GM06990 (cell line): ENCODE measurements at places on chromosomes 5 and 9.
A peak's percentile ranks its signal among the peaks of the same experiment; 100 is the strongest.

- DNase-seq = peak; percentile 12
Measured at GRCh38 chr9:105259731-105260612, 15.5 kb downstream of the SLC44A1 start.

- no peak for DNase-seq
Measured at GRCh38 chr5:156420665-156421064, 93.7 kb downstream of the SGCD start.

DNA sequence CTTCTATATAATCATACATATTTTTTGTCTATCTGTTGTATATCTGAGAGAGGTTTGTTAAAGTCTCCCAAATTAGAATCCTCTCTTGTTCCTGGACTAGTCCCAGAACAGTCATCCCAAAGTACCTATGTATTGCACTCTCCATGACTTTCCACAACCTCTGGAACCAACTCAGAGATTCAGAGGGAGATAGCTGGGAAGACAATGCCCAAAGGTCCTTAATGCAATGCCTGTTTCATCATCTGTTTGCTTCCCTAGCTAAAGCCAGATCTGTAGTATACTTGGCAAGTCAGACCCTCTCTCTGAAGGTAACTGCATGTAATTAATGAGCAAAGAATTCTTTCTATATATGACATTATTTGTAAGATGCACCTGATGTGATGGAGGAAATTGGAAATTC, 89.4 kb downstream of the ZNF474 start:
- DNase-seq = no peak

DNA sequence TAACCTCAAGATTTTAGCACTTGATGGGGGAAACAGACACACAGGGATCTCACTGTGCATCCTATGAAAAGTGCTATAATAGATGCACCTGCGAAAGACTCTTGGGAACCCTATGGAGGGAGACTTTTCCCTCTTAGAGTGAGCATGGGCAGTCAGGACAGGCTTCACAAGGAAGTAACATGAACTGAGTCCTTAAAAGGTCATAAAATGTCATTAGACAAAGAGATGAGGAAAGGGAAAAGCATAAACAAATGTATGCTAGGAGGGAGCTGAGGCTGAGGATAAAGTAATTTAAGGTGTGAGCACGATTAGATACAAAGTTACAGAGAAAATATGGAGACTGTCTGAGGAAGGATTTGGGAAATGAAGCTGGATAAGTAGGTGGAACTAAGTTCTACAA, 60.6 kb upstream of the MIER3 start:
- DNase-seq = no peak

GRCh38 chr5:89181546-89181945, 298.6 kb upstream of the MEF2C start:
- no peak for DNase-seq

DNA sequence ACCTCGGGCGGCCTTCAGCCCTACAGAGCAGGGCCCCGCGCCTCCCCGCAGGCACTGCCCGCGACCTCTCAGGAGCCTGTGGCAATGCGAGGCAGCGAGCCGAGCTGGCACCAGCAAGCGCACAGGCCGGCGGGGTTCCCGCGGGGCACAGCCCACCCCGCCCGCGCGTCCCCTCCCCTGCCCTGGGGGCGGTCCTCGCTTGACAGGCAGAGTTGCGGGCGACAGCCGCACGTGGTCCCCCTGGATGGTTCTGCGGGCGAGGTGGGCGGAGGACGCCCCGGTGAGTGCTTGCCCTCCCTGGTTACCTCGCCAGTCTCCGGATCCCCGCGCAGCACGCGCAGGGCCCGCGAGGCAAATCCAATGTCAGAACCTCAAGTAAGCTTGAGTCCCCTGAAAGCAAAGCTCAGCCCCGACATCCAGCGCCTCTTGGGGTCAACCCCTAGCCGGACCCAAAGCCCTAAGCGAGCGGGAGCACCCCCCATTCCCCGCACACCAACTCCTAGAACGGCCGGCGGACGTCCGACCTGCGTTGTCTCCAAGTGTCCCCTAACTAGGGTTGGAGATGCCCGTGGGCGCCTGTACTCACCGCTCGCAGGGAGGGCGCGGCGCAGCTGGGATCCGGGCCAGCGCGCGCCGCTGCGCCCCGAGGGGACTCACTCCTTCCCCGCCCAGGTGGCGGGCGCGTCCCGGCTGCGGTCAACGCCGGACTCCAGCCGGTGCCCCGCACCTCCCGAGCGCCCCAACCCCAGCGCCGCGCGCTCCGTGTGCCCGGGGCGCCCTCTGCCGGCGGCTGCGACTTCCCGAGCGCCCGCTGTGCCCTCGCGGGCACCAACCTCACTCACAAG, at the start of gene DRD1:
DRD1 (minus strand) TSS at position 123 of the 845 bp plus-strand sequence. CDS start 1,083 bp downstream, outside the sequence.
- peak; percentile 38 for DNase-seq

DNA sequence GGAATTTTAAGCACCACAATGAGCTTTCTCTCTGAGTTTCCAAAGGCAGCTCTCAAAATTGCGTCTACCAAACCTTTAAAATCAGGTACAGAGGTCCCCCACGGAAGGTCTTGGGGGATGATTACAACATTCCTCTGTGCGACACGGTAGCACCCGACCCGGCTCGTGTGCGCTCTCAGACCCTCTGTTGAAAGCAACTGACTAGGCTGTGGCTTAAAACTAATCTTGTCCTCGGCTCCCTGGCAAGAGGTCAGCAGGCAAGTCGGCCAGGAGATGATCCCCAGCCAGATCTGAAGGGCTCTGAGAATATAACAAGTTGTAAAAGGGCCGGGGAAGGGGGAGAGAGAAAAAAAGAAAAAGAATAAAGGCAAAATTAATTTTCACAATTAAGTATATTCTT, 92.6 kb upstream of the LMX1B start:
- DNase-seq = no peak

DNA sequence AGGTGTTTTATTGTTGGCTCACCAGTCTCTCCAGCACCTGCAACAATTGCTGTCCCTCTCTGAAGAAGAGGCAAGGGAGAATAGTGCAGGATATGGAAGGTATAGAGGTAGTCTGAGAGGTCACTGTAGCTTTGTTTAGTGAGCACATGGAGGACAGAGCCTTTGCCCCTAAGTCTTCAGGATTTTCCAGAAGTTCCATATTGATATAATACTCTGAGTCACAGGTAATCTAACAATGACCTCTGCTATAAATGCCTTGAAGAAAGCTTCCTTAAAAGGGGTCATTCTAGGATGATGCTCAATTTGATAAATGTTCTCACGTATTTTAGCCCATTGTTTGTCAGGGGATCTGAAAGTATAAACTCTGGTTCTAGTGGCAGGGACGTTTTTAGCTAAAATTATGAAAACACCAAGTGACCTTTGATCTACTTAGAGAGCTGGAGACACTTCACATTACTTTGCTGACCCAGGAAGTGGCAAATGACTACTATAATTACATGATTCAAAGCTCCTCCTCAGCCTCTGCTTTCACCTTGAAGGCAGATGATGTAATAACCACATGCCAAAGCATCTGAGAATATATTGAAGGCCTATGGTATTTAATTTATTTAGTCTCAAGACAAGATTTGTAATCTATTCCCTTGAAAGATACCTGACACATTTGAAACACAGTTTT, 366.9 kb upstream of the NUDT12 start:
- DNase-seq = no peak

- no peak for DNase-seq
Measured at GRCh38 chr5:178777520-178777919, 47.1 kb upstream of the ZNF354A start.

- DNase-seq = no peak
Measured at GRCh38 chr5:153572411-153573145, 82.1 kb downstream of the GRIA1 start.

GRCh38 chr9:125085703-125086477, 57.4 kb downstream of the SCAI start:
- DNase-seq = no peak

- no peak for DNase-seq
Measured at GRCh38 chr9:36623280-36623679, 50.6 kb downstream of the MELK start.

GRCh38 chr5:112935675-112936074, 13.6 kb upstream of the REEP5 start:
- DNase-seq = no peak

- DNase-seq = no peak
Measured at GRCh38 chr5:95035891-95036685, 248.8 kb downstream of the MCTP1 start.

DNA sequence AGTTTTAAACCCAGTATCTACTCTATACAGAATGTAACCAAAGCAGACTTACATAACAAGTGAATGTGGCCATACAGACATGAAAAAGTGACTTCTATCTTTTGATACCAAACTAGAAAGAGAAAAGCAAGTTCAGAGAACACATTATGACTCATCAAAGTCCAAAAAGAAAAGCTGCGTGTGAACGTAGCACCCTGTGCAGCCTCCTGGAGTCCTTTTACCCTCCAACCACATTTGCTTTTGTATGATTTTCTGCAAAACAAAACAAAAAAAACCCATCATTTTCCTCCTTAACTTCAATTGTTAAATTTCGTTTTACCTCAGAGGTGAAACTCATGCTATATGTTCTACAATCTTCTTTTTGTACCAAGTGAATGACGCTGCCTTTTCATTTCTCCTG, 2.8 kb upstream of the SMARCA2 start:
- peak; percentile 67 for DNase-seq

GRCh38 chr5:37658440-37658839, 181.4 kb downstream of the GDNF start:
- DNase-seq = no peak

DNA sequence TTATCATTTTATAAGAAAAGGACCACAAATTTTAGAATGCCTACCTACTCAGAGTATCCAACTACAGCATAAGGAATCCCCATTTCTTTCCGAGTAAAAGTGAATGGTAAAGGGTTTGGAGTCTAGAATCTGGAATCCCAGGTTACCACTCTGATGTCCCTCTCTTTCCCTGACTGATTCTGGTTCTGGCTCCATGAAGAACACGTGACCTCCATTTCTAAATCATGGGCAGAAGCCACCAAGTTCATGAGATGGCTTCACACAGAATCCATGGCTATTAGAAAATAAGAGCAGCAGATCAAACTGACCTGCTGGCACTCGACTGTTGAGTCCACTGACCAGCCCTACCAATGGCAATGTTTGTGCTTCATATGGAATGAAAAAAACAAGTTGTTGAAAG, 40.7 kb downstream of the PFDN1 start:
- DNase-seq = no peak

DNA sequence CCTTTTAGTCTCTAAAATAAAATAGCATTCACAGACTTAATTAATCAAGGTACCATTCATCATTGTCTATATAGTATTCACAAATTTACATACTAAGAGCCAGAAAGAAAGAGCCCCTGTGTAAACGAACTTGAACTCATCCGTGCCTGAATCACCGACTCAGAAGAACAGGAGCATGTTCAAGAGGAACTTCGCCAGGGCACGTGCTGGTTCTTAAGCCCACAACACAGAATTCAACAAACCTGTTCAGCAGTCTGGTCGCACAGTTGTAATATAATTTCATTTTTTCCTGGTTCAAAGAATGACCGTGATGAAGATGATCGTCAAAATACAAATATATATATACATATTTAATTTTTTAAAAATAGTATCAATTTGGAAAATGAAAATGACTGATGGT, 141.9 kb downstream of the CETN3 start:
- no peak for DNase-seq

DNA sequence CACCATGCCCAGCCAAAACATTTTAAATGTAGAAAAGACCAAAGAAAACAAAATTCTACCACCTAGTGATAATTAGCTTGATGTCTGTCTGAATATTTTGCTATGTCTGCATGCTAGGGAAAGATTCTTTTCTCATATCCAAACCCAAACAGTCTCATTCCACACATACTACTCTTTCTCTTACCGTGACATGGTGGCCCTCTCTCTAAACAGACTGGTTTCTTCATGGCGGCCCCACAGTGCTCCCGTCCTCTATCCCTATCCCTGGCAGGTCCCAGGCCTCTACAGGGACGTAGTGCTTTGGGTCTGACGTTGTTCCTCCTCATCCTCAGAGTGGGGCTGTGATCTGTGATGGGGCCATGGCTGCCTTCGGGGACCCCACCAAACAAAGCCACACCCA, 8.1 kb downstream of the CORO2A start:
- DNase-seq = no peak

DNA sequence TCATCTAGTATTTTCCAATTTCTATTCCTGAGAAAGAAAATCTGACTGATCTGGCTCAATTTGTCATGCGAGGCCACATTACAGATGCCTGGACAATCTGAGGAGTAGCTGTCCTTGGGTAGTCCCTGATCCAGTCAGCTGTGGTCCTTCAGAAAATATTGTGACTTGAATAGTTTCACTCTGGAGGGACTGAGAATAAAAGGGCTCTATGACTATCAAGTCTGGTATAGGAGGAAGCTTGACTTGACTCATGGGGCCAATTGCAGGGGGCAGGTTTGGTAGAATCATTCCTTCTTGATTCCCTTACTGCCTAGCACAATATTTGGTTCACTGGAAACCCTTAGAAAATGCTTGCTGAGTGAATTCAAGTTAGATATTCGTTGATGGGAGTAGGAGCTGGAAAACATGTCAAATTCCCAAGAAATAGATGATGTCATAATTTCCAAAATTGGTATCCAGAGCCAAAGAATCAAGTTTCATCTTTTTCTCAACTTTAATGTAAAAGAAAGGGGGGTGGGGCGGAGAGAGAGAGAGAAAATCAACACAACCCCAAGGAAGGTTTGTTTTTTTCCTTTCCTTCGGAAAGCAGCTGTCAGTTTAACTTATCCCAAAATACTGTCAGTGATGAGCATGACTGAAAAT, 32.4 kb upstream of the STX17 start:
- no peak for DNase-seq

GRCh38 chr5:122262103-122262502, 49.9 kb upstream of the SNCAIP start:
- no peak for DNase-seq

GRCh38 chr5:119019949-119020348, 31.6 kb upstream of the DTWD2 start:
- DNase-seq = no peak

GRCh38 chr5:56588131-56588487, 227.2 kb upstream of the MAP3K1 start:
- DNase-seq = no peak

DNA sequence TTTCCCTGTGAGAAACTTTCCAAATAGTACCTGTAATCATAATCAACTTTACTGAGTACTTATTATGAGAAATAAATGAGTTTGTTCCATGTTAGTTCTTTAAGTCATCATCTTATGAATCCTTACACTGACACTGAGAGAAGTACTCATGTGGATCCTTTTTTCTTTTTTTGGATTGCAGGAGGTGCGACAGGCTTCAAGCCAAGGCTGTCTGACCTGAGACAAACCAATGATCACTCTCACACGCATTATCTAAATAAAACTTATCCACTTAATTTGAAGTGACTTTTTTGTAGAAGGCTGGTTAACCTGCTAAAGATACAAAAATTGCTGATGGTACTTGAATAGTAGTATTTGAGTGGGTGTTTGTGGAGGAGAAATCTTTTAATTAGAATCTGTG, 39.5 kb downstream of the JAKMIP2 start:
- no peak for DNase-seq
